HS-5 (cell line): ENCODE measurements at places on chromosomes 5 and 9.

DNA sequence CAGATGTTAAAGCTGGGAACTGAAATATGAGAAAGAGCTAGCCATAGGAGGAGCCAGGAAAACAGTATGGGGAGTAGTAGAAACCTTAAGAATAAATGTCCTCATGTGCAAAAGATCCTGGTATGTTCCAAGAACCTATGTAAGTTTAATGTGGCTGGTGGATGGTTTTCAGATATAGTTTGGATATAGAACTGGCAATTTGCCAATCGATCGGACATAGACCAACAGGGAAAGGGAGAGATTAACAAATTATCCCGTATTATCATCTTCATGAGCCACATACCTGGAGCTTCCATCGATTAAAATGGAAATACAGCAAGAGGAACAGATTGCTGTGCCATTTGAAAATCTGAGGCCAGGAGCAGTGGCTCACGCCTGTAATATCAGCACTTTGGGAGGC is 388.7 kb downstream of the PRELID2 start:
- no peak for DNase-seq

GRCh38 chr5:36438765-36439561 is 137.3 kb upstream of the RANBP3L start:
- no peak for DNase-seq

DNA sequence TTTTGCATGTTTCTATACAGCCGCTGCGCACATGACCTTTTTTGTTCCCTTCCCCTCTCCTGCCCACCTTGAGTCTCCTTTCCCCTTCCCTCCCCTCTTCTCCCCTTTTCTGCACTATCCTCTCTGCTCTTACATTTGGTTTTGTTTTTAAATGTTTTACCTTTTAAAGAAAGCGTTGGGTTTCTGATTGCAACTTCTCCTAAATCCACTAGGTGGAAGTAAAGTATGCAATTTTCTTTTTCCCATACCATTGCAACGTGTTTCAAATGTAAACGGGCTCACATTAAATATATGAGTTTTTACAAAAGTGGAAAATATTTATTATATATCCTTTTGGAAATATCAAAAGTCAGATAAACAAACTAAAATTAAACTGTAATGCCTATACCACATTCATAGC is 500.9 kb downstream of the DIRAS2 start:
- DNase-seq = no peak

- DNase-seq = no peak
Observed at GRCh38 chr5:32812399-32812798, 101.3 kb downstream of the NPR3 start.

DNA sequence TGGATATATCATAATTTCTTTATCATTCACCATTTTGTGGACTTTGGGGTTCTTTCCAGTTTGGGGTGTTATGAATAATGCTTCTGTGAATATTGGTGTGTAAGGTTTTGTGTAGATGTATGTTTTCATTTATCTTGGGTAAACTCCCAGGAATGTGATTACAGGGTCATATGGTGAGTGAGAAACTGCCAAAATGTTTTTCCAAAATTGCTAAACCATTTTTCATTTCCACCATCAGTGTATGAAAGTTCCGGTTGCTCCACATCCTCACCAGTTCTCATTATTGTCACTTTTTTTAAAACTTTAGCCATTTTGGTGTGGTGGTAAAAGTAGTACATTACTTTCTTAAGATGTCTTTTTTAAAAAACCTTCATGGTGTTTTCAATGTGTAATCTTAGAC is 152.9 kb downstream of the NIPBL start:
- no peak for DNase-seq

- DNase-seq = no peak
Observed at GRCh38 chr9:93267681-93268505, 84.0 kb downstream of the WNK2 start.

- no peak for DNase-seq
Observed at GRCh38 chr9:21993007-21993406, 1.2 kb downstream of the CDKN2A start.

DNA sequence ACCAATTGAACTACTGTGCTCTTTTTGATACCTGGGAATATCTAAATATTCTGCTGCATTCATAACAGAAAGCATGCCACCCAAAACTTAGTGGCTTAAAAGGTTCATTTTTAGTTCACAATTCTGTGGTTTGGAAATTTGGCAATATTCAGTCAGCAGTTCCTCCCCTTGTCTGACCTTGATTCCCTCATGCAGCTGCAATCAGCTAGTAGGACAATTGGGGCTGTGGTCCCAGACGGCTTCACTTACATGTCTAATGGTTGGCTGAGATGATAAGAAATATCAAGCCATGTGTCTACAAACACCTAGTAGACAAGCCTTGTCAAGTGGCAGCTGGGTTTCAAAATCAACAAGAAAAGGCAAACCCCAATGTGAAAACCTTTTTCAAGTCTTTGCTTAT is 51.3 kb downstream of the ANXA1 start:
- no peak for DNase-seq
